ENCODE measurements at places on chromosomes 12 and 14.

DNA sequence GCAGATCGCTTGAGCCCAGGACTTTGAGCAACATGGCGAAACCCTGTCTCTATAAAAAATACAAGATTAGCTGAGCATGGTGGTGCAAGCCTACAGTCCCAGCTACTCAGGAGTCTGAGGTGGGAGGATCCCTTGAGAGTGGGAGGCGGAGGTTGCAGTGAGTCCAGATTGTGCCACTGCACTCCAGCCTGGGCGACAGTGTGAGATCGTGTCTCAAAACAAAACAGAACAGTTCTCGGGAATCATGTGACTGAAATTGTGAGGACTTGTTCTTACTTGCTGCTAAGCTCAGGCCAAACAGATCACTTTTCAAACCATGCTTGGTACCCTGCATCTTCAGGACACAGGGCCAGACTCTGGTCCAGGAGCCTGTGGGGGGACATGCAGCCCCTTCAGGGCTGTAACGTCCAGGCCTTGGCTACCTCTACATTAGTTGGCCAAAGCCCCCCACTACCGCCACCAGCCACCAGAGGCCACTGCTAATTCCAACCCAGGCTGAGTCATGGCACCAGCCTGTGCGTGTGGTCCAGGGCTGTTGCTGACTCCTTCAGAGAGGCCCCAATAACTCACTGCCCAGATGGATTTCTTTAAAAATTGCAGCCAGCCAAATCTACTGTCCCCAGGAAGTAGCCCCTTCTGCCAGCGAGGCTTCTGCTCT is 33.4 kb upstream of the SYNDIG1L start:
- DNase-seq, result peak; percentile 6

DNA sequence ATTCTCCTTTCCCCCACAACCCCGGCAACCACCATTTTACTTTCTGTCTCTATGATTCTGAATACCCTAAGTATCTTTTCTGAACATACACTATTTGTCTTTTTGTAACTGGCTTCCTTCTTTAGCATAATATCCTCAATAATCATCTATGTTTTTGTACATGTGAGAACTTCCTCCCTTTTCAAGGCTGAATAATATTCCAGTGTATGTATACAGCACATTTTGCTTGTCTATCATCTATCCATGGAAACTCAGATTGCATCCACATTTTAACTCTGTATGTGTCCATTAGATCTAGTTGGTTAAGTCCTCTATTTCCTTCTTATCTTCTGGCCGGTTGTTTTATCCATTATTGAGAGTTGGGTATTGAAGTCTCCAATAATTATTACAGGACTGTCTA is 64.1 kb upstream of the TTC7B start:
- no peak for DNase-seq

DNA sequence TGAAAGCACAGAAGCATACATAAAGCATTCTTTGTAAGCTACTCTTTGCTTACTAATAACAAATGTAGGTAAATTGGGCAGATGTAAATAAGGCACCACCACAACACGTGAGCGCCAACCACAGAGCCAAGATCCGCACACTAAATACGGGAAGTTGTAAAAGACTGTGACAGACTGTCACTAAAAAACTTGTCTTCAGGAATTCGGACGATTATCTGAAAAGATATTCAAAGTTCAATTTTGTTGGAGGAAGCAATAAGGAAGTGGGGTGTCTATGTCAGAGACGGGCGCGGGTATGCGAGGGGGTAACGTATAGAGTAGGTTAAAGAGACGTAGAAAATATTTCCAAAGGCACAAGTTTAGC is 1.5 kb upstream of the HSP90B1 start:
- DNase-seq, result peak; percentile 59

DNA sequence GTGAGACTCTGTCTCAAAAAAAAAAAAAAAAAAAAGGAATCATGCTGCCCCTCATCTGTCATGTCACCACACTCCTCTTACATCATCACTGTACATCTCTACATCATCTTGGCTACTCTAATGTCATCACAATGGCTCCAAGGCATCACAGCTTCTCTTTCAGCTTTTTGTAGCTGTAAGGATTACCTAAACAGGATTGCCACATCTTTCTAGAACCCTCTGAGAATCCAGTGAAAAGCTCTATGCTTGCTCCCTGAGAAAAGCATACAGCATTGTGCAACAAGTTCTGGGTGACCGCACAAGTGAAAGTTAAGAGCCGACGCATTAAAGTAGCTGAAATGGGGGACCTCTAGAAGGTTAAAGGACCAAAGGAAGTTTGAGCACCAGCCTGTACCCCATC is 272.5 kb downstream of the C12orf50 start:
- DNase-seq, result no peak

DNA sequence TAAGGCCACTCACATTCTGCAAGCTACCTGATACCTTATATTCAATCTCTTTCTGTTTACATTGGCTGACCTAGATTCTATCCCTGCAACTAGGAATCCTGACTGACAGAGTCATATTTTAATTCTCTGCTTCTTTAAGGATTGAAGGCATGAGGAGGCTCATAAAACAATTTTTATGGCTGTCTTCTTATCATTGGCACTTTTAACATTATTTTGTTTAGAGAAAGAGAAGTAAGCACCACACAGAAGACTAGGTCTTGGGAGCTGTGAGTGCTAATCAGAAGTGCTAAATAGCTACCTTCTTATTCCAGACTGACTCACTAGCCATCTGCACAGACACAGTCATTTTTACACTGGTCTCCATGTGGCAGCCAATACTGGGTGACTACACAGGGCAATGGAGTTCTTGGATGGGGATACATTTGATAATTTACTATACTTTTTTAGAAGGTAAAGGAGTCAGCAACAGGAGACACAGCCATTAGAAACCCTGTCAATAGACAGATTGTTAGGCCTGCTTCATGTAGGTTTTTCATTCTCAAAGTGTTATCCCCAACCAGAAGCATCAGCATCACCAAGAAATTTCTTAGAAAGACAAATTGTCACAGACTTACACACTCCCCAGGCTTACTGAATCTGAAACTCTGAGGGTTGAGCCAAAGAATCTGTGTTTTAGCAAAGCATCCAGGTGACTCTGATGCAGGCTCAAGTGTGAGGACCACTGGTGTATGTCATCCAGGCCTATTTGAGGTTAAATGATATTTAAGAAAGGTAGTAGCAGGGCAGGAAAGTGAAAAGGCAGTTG is 214.1 kb downstream of the DUSP6 start:
- no peak for DNase-seq

DNA sequence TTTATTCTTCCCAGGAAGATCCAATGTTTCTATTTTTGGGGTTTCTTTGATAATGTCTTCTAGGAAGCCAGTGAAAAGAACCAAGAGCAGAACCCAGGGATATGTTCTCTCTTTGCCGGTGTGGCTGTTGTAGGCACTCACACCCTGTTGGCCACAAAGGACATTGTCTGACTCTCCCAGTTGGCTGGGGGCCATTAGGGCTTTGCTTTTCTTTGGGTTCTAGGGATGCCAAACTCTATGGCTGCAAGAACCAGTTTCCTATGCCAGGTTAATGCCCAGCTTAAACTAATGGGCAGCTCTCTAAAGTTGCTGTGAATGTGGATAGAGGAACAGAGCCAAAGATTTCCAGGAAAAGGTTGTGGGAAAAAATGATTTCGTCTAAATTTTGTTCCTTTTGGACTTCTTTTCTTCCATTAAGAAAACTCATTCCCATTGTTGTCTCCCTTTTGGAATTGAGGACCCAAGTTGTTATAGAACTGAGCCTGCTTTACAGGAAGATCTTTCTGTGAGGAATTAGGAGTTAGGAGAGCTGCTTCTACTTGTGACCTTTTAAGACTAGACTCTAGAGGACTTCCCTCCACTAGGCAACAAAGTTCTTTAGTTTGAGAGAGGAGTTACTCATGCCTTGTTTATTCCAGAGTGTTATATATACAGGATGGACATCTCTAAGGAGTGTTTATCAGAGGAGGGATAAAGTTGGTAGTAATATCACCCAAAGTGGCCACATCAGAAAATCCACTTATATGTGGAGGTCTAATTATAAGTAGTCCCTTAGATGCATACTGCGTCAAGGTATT is 13.1 kb downstream of the COPZ1 start:
- DNase-seq, result no peak

GRCh38 chr14:68854421-68854820 is 61.6 kb upstream of the ZFP36L1 start:
- DNase-seq, result no peak

GRCh38 chr14:60095781-60096450 is 4.2 kb downstream of the PCNX4 start:
- no peak for DNase-seq

DNA sequence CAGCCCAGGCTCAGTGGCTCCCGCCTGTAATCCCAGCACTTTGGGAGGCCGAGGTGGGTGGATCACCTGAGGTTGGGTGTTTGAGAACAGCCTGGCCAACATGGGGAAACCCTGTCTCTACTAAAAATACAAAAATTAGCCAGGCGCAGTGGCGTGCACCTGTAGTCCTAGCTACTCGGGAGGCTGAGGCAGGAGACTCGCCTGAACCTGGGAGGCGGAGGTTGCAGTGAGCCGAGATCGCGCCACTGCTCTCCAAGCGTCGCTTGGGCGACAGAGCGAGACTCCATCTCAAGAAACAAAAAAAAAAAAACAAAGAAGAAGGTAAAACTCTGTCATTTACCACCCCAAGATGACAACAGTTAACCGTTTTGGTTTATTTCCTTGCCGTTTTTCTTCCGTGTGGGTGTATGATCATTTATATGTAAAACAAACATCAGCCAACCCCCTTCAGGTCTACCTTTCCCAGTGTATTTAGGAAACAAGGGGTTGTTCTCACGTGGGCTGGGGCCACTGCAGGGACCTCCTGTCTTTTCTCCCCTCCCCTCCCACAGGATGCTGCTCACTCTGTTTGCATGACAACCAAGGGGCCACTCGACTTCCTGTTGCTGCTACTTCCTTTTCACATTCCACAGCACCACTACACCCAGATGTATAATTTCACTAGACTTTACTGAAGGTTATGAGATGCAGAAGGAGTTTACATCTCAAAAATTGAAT is 13.6 kb downstream of the TTC9 start:
- DNase-seq, result peak; percentile 89

- DNase-seq, result no peak
These were observed 32.8 kb downstream of the HECTD4 start for GRCh38 chr12:112349431-112349830.

DNA sequence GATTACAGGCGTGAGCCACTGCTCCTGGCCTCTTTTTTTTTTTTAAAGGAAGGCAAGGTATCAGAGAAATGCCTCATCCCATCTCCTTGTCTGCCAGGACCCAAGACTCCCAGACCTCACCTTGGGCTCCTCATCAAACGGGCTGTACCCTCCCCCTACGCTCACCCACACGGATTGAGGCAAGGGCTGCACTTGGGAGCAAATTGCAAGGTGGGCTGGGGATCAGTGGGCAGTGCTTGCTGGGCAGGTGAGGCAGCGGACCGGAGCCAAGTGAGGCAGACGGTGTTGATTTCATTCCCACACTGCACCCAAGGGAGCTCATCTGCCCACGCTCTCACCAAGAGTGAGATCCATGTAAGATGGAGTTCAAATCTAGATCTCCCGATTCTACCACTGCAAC is 41.0 kb upstream of the DICER1 start:
- no peak for DNase-seq

GRCh38 chr12:116397148-116397547 is 119.7 kb upstream of the MED13L start:
- no peak for DNase-seq

- no peak for DNase-seq
These were observed 8.9 kb upstream of the AMN start for GRCh38 chr14:102913341-102914211.

DNA sequence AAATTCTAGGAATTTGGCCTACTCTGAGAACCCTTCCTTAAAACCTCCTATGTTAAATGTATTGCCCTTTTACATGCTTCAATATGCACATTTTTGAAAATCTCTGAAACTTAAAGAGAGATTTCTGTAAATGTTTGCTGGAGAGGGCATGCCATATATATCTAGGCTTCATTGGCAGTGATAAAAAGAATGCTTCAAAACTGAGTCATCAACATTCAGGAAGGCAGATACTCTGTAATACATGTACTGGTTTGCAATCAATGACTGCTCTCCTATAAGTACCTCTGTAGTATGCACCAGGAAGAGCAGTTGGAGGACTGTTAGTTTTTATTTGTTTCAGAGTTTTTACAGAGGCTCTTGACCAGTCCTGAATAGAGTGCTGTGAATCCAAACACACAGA is 739.9 kb downstream of the SLC16A7 start:
- no peak for DNase-seq

Measured in CD4-positive, alpha-beta T cell (primary cell).